ENCODE measurements at places on chromosomes 5 and 9.

DNA sequence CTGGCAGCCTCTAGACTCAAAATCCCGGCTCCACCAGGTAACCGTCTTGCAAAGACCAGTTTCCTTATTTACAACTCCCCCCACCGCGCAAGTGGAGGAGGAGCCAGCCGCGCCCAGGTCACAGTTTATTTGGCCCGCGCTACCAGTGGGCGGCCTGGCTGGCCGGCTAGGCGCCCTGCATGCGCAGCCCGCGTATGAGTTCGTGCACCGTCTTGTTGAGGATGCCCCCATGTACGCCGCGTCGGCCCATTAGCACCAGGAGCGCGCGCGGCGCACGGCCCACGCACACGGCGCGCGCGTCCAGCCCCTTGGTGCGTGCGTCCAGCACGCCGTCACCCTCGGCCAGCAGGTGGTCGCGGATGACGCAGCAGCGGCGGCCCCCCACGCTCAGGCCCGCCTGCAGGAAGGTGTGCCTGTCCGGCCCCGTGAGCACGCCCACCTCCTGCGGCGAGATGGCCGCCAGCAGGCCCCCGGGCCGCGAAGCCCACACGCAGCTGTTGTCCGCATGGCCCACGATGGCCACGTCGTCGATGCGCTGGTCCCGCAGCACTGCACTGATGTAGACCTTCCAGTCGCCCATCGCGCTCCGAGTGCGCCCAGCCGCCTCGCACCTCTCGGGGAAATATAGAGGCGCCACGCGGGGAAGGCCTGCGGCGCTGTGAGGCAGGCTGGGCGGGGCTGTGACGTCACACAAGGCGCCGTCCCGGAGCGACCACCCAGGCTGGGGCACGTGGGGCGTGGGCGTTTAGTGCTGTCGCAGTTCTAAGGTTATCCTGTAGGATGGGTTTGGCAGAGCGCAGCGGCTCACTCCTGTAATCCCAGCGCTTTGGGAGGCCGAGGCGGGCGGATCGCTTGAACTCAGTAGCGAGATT lies at the start of gene PFN3:
Gene PFN3, minus strand, starts transcription at position 665 of the 872 bp plus-strand sequence. Its CDS starts 85 bp downstream, at position 580.
- DNase-seq, result no peak

- DNase-seq, result no peak
Observed at GRCh38 chr5:143174714-143175398, 228.6 kb downstream of the NR3C1 start.

DNA sequence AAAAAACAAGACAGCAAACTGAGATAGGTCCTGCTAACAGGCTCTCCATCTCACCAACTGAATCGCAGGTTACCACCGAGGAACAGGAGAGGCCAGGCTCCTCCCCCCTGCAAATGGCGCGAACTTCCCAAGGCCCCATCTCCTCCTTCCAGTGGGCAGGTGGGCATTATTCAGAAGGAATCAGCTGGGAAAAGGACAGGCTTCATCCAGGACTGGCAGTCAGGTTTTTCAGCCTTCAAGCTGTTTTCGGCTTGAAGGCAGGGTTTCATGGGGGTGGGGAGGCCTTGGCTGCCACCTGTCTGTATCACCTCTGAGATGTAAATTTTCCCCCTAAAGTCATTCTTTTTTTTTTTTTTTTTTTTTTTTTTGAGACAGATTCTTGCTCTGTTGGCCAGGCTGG lies 79.4 kb downstream of the SFXN1 start:
- DNase-seq, result no peak

DNA sequence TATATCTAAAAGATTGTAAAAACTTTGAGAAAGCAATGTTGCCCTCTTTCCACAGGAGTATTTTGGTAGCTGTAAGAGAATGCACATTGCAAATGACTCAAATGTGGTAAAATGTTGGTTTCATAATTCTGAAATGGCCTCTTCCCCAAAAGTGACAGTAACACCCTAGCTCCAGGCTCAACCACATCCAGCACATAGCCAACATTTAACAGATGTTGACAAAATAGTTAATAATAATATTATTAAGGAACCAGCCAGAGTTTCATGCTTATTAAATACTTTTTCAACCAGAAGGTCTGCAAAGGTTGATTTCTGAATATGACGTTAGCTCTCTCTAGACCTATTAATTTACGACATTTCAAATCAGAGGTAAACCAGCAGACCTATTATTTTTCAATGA lies 1.3 kb downstream of the ANXA1 start:
- DNase-seq, result no peak

DNA sequence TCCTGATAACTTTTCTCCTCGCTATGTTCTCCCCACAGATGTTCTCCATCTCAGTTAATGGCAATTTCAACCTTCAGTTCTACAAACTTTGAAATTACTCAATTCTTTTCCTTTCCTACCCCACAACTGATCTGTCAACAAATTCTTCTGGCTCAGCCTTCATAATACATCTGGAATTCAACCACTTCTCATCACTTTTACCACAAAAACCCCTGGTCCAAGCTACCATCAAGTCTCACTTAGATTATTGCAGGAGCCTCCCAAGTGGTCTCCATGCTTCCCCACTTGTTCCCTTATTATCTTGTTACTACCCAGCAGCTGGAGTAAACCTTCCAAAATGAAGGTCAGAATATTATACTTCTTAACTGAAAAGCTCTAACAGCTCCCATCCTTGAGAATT lies 110.1 kb downstream of the FBN2 start:
- no peak for DNase-seq

- DNase-seq, result peak; percentile 49
Observed at GRCh38 chr9:131237931-131238401, 38.3 kb downstream of the FAM78A start.
